Left hindlimb (tissue), 1 donor: ENCODE measurements at places on chromosomes 3 and 15.

DNA sequence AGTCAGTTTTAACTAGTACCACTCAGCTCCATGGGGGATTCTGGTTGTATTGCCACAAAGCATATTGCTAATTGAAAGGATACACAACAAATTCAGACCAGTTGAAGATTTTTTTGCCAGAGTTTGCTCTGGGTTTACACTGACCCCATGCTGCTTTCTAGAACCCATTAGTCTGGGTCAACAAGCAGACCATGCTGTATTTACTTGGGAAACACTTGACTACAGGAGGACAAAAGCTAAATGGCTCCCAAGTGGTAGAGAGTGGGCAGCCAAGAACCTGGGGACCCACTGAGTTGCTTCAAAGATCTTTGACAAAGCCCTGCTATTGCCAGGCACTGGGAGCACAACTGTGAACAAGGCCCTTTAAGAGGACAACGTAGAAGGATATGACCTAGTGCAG, 86.8 kb upstream of the PSMD6 start:
- DNase-seq, result no peak

DNA sequence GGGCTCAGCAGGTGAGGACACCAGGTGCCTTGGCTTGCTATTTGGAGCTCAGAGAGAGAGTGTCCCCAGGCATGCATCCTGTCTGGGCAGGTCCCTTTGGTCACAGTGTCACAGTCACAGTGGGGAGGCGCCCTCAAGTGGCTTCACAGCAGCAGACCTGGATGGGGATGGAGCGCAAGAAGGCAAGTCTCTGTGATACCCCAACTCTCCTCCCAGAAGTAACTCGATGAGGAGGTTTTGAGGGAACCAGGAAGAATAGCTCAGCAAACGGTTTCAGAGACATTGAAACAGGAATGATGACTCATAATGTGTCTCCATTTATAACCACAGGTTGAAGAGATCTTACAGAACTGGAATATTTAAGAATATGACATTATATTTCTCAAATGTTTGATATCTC, 66.5 kb upstream of the SH3GL3 start:
- DNase-seq, result no peak

- DNase-seq, result no peak
Observed at GRCh38 chr15:58043192-58043903, 22.2 kb downstream of the ALDH1A2 start.

- DNase-seq, result no peak
Observed at GRCh38 chr15:100914876-100915275, 4.3 kb upstream of the LRRK1 start.
